ENCODE measurements at places on chromosomes 6 and 20. TPM values are rescaled to one million over a fixed set of nuclear protein-coding genes. Genes with fewer than 3 reads are reported as not detected.

GRCh38 chr6:11429577-11429976, 108.0 kb upstream of the TMEM170B start:
- no peak overlapping the region for H3K27ac ChIP-seq
- H3K27me3 ChIP-seq, result no peaks in the 10 kb centered on the region
- H3K4me1 ChIP-seq, result no peaks in the 10 kb centered on the region
- no peaks in the 10 kb centered on the region for H3K36me3 ChIP-seq
- DNase-seq, result no peak
- H3K4me3 ChIP-seq, result no peak overlapping the region

DNA sequence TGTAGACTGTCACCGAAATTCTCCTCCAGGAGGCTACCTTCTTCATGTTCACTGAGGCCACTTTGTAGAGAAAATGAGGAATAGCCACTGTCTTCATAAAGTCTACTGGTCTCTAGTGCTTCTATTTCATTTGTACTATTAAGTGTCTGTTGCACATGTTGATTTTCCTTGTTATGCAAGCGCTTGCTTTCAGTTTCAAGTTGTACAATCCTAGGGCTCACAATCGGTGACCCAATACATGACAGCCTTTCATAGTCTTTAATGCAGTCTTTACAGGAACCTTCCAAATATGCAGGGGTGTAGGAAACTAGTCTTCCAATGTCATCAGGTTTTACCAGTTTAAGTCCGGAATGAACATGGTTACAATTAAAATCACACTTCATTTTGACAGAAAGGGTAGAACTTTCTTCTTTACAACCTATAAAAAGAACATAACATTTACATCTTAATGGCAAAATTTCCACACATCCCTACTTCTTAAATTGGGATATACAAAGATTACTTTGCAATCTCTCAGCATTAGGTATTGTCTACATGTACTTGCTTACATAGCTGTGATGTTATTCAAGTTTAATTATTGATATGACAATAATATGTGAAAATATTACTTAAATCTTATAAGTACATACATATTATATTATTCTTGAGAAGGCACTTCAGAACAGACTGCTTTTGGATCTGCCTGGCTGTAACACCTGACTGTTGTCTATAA, 7.5 kb downstream of the FBXO5 start:
- H3K36me3 ChIP-seq, result peaks cover 65% of the 10 kb centered on the region
- peaks cover 6% of the 10 kb centered on the region for H3K4me1 ChIP-seq

GRCh38 chr6:15709651-15710269, 46.9 kb upstream of the DTNBP1 start:
- H3K4me1 ChIP-seq, result no peaks in the 10 kb centered on the region
- no peak for DNase-seq
- no peak overlapping the region for H3K27ac ChIP-seq
- no peaks in the 10 kb centered on the region for H3K27me3 ChIP-seq

GRCh38 chr20:3687655-3688054, 5.8 kb upstream of the ADAM33 start:
- H3K36me3 ChIP-seq, result no peaks in the 10 kb centered on the region
- no peaks in the 10 kb centered on the region for H3K4me1 ChIP-seq
- no peaks in the 10 kb centered on the region for H3K27me3 ChIP-seq
- no peak for DNase-seq
- no peak overlapping the region for H3K27ac ChIP-seq

- no peak overlapping the region for H3K4me3 ChIP-seq
- H3K4me1 ChIP-seq, result no peaks in the 10 kb centered on the region
- no peaks in the 10 kb centered on the region for H3K36me3 ChIP-seq
Observed at GRCh38 chr6:46097366-46097765, 32.4 kb upstream of the ENPP4 start.

DNA sequence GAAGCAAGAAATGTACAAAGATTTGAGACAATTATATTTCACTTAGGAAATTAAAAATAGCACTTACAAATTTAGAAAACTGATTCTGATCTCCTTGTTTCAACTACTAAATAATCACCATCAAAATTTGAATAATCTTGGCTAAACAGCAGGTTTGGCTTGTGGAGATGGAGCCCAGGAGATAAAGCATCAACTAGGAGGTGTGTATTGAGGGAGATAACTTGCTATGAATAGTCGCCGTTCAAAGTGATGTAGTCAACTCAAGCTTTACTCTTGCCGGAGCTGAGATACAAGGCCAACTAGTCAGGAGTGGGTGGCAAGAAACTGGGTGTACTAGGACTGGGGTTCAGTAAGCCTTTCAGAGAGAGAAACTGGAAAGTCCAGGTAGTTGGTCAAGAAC, 117.7 kb downstream of the TRMT11 start:
- no peaks in the 10 kb centered on the region for H3K36me3 ChIP-seq
- no peaks in the 10 kb centered on the region for H3K4me1 ChIP-seq
- no peak overlapping the region for H3K4me3 ChIP-seq
- H3K27me3 ChIP-seq, result no peaks in the 10 kb centered on the region
- DNase-seq, result no peak

DNA sequence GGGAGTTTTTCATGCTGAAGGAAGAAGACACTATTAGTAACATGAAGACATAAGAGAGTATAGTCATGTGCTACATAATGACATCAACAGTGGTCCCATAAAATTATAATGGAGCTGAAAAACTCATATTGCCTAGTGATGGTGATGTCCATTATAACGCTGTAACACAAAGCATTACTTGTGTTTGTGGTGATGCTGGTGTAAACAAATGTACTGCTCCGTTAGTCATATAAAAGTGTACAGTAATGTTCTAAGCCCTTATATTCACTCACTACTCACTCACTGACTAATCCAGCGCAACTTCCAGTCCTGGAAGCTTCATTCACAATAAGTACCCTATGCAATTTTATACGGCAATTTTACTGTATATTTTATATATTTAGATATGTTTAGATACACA, 26.8 kb upstream of the ASF1A start:
- no peak overlapping the region for H3K4me3 ChIP-seq
- peaks cover 5% of the 10 kb centered on the region for H3K4me1 ChIP-seq
- no peak overlapping the region for H3K27ac ChIP-seq
- no peak for DNase-seq

Gene CCN2
- 2.5 TPM for total RNA-seq

Gene CLDN20
- total RNA-seq, result not detected

Gene BCAS1
- 0.38 TPM for total RNA-seq

Gene CPXM1
- total RNA-seq, result 11.9 TPM

Gene LCA5
- 1.3 TPM for total RNA-seq

Data from thymus (tissue), 14 donors.